ENCODE measurements at places on chromosomes 7 and 10.
A peak's percentile ranks its signal among the peaks of the same experiment; 100 is the strongest.

- DNase-seq, result peak; percentile 47
Measured at GRCh38 chr10:88386821-88387773, 196.0 kb downstream of the RNLS start.

DNA sequence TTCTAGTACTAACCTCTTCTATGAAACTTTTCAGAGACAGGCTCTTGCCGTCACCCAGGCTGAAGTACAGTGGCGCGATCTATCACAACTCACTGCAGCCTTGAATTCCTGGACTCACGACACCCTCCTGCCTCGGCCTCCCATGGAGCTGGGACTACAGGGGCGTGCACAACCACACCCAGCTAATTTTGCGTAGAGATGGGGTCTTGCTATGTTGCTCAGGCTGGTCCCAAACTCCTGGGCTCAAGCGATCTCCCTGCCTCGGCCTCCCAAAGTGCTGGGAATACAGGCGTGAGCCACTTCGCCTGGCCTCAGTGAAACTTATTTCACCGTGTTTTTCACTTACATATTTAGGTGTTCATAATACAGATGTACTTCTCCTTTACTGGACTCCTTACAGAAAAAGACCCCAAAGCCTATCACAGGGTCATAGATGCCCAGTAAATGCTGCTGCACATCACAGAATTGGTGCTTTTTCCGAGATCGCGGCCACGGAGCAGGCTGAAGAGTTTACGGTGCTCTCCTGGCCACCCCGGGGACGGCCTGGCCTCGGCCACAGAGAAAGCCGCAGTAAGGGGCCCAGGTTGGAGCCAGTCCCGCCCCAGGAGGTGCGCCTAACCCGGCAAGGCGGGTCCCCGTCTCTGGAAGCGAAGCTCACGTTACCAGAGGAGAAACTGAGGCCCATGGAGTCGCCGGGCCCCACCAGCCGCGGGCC lies 595 bp downstream of the TBL2 start:
- no peak for DNase-seq

DNA sequence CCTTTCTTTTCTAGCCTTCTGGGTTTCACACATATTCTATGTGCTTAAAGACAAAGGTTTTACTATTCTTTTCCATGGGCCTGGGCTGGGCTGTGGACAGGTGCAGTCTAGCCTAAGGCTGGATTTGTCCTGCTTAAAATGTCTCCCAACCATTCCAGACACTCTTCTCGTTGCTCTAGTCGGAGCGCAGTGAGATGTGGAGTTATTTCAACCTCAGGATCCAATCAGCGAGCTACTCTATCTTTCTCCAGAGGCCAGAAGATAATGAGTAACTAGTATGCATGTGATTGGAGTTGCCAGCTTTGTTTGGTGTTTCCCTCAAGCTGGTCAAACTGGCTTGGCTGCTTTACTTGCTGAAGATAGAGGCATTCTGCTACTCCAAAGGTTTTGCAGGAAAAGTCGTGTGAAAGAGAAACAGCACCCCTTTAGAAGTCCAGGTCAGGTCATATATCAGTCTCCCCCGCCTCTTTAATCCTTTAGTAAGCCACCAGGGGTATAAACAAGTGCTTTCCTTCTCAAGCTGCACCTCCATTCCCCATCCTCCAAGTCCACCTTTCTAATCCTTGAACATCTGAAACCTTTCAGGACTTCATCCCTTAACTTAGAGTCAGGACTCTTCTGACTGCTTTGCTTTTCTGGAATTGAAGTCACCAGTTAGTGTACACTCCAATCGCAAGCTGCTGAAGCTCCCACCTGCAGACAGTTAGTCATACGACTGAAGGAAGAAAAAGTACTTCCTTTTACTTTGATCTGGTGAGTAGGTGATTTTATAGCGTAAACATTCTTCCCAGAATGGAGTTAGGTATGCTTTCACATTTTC lies 78.8 kb downstream of the DNMBP start:
- DNase-seq, result no peak

- DNase-seq, result no peak
Measured at GRCh38 chr10:1698185-1698584, 39.1 kb downstream of the ADARB2 start.

DNA sequence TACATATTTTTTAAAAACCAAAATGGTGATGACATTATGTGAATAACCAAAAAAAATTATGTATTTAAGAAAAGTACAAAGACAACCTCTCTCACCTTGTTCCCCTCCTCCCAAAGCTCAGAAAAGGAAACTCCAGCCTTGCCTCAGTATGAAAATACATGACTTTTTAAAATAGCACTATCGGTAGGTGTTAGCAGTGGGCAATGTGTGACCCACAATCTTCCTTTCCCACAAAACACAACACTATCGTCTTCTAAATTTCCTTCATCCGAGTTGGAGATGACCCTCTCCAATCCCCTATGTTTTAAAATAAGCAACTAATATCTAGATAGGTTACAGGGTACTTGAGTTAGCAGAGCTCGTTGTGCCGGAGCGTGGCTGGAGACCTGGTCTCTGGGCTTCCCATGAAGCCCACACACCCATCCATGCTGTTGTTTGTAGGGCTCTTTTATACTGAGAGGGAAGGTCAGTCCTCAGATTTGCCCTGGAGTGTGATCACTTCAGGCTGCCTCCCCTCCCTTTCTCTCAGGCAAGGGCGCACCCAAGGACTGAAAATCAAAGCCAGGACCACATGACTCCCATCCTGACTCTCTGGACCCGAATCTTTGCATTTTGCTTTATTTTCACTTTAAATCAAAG lies 107.6 kb downstream of the JAZF1 start:
- no peak for DNase-seq

- no peak for DNase-seq
Measured at GRCh38 chr10:8144496-8144895, 90.0 kb downstream of the GATA3 start.

- no peak for DNase-seq
Measured at GRCh38 chr7:78939669-78940068, 513.8 kb downstream of the MAGI2 start.

DNA sequence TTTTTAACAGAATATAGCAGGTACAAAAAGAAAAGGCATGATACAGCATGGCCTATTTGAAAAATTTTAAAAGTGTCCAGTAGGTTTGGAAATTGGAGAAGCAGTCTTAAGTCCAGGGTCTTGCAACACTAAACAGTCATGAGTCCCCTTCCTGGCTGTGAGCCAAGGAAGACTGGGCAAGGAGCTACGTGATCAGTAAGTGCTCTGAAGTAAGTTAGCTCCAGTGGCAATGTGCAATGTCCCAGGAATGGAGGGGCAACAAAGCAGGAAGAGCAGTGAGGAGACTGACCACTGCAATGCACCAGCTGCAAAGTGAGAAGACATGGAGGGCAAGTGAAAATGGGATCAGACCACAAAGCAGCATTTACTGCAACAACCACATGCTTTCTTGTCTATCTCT lies 72.9 kb upstream of the GRID1 start:
- DNase-seq, result no peak

- DNase-seq, result no peak
Measured at GRCh38 chr7:122344303-122344620, 39.7 kb upstream of the FEZF1 start.

- no peak for DNase-seq
Measured at GRCh38 chr10:105413997-105414396, 772.9 kb downstream of the SORCS3 start.

- no peak for DNase-seq
Measured at GRCh38 chr10:61486251-61486650, 33.1 kb upstream of the TMEM26 start.

GRCh38 chr7:42197451-42197850 lies 39.6 kb downstream of the GLI3 start:
- no peak for DNase-seq

GRCh38 chr7:151930695-151931094 lies 25.6 kb upstream of the GALNTL5 start:
- DNase-seq, result no peak

DNA sequence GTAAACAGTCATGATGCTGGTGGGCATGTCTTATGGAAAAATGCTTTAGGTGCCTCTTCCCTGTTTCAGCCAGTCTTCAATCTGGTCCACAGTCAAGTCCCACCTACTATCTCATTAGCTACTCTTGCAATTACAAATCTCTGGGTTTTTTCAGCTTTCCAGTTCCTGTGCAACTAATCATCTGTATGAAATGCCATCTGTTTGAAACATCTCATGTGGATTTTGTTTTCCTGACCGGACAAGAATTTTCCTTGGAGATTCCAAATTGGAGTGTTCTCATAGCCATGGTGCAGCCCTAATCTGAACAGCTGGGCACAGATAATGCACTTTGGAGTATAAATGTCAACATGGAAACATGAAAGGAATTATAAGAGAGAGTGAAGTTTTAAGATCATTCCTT lies 41.3 kb upstream of the CALN1 start:
- DNase-seq, result no peak

- no peak for DNase-seq
Measured at GRCh38 chr7:82700741-82701140, 257.2 kb upstream of the CACNA2D1 start.

DNA sequence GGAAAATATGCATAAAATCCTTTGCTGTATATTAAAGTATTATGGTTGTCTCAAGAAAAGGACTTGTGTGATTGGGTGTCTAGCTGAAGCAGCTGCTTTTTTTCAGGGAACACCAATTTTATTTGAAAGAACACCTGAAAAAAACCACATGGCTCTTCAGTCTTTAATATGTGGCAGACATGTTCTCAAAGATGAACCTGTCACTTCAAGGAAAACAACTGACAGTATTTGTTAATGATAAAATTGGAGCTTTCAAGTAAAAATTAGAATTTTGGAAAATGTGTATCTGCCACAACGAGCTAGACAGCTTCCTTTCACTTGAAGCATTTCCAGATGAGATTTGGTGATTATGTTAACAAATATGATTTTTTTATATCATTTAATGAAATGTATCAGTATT lies 59.3 kb downstream of the INHBA start:
- DNase-seq, result no peak

DNA sequence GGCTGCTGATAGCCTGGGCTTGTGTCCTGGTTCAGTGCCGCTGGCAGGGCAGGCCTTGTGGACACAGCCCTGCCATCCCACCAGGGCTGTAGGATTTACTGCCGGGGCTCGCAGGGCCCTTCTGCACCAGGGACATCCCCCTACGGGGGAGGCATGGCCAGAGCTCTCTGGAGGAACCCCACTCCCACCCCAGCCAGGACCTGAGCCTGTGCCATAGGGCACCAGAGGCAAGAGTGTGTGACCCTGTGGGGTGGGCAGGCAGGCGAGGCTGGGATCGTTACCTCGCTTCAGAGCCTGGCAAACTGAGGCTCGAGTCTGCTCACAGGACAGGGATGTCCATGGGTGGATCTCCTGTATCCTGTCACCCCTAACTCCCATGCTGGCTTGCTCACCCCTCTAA lies 2.6 kb downstream of the LDB3 start:
- no peak for DNase-seq

GRCh38 chr10:95795602-95796001 lies 39.6 kb downstream of the ENTPD1 start:
- no peak for DNase-seq

DNA sequence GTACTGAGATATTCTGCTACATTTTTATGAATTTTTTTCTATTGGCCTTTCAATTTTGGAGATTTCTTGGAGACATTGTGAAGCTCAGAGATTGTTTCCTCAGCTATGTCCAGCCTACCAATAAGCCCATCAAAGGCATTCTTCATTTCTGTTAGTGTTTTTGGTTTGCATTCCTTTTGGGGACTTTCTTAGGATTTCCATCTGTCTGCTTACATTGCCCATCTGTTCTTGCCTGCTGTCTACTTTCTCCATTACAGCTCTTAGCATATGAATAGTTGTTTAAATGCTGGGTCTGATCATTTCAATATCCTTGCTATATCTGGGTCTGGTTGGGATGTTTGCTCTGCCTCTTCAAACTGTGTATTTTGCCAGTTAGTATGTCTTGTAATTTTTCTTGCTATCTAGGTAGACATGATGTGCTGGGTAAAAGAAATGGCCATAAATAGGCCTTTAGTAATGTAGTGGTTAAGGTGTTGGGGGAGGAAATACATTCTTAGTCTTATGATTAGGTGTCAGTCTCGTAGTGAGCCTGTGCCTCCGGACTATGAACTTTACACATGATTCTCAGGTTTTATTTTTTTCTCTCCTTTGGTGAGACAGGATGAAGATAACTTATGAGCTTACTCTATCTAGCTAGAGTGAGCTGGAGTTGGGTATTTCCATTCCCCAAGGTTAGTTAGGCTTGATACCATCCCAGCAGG lies 32.6 kb upstream of the NME8 start:
- no peak for DNase-seq

DNA sequence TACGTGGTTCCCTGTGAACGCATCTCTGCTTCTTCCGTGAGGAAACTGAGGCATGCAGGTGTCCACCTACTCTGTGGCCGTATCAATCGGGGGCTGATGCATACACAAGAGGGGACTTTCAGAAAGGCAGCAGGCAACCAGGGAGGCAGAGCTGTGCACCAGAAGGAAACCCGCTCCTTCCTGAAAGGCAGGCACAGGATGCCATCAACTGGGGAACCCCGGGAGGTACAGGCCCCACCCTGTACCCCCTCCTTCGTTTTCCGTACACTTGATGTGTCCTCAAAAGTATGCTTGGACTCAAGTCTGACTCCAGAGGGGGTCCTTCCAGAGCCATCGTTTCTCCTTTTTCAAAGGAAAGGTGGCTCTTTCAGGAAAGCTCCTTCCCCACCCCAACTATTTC lies 59.5 kb downstream of the ASB13 start:
- no peak for DNase-seq

DNA sequence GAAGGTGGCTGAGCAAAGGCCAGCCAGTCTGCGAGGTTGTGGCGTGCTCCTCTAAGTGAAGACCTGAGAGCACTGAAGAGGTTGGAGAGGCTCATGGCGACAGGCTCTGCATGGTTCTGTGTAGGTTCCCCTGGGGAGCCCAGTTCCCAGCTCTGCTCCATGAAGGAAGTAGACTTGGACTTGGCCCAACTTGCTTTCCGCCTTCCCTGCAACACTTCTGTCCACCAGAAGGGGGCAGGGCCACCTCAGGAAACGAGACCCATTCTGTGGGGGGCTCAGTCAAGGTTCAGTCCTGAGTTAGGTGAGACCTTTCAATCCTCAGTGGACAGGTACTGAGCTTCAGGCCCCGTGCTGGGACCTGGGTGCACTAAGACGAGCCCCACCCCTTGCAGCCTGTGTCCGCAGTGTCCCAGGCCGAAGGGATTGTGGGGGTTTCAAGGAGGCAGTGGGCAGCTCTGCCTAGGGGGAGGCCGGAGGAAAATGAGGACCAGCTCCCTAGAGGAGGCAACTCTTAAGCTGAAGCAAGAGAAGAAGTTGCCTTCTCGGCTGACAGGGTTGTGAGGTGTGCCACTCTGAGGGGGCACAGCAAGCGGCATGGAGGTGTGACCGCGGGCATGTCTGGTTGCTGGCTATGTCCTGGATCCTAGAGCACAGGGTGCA lies 15.0 kb upstream of the PCBD1 start:
- peak; percentile 59 for DNase-seq

DNA sequence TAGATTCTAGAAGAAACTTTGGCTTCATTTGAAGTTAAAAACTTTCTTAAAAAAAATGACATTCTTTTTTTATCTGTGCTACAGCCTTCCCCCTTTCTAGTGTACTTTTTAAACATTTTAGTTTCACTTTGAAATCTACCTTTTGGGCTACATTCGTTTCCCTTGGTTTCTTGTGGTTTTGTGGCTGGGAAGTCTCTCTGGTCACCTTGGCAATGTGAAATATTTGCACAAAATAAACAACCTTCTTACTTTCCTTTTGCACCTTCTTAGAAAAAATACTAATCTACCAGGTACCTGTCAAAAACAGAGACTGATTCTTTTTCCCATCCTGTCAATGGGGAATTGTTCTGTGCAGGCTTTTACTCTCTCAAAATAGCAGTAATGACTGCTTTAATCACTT lies 350.2 kb downstream of the GATA3 start:
- no peak for DNase-seq

GRCh38 chr7:92685136-92686042 lies 95.2 kb upstream of the FAM133B start:
- DNase-seq, result no peak

- DNase-seq, result no peak
Measured at GRCh38 chr10:123269017-123269552, 114.9 kb downstream of the BUB3 start.
